ENCODE measurements at places on chromosomes 7 and 10. TPM values are rescaled to one million over a fixed set of nuclear protein-coding genes. Genes with fewer than 3 reads are reported as not detected.

ARHGEF35 gene
- 16.9 TPM for total RNA-seq

OR13A1 gene
- total RNA-seq = not detected

OPN1SW gene
- total RNA-seq = not detected

AQP1 gene
- total RNA-seq = 138 TPM

AGBL3 gene
- total RNA-seq = 0.80 TPM

OR2A7 gene
- total RNA-seq = 21.7 TPM

PDK4 gene
- 234 TPM for total RNA-seq

DPP6 gene
- 4.5 TPM for total RNA-seq

ZNF727 gene
- not detected for total RNA-seq

NME8 gene
- total RNA-seq = not detected

NUTM2E gene
- not detected for total RNA-seq

PPP1R9A gene
- total RNA-seq = 0.51 TPM

CFAP69 gene
- total RNA-seq = 1.3 TPM

HGF gene
- 1.5 TPM for total RNA-seq

UPF2 gene
- 21.6 TPM for total RNA-seq

SVOPL gene
- 0.21 TPM for total RNA-seq

CHST15 gene
- total RNA-seq = 20.4 TPM

KCNMA1 gene
- 6.2 TPM for total RNA-seq

EBLN1 gene
- not detected for total RNA-seq

ANKRD30A gene
- 0.11 TPM for total RNA-seq

EIF3B gene
- 121 TPM for total RNA-seq

GHRHR gene
- not detected for total RNA-seq

TMEM178B gene
- 1.2 TPM for total RNA-seq

SUN3 gene
- total RNA-seq = not detected

COL13A1 gene
- 1.3 TPM for total RNA-seq

TAS2R41 gene
- not detected for total RNA-seq

SPDYE5 gene
- not detected for total RNA-seq

SYCE1 gene
- total RNA-seq = not detected

GRM8 gene
- total RNA-seq = 0.45 TPM

CFTR gene
- 11.7 TPM for total RNA-seq

TRIM50 gene
- total RNA-seq = not detected

TET1 gene
- 2.6 TPM for total RNA-seq

PRPF18 gene
- total RNA-seq = 24.4 TPM

TEX36 gene
- total RNA-seq = not detected

CCDC172 gene
- not detected for total RNA-seq

FAM25A gene
- total RNA-seq = 717 TPM

NXPH1 gene
- not detected for total RNA-seq

C10orf53 gene
- total RNA-seq = not detected

CC2D2B gene
- total RNA-seq = not detected

TMEM196 gene
- not detected for total RNA-seq

ADCY1 gene
- total RNA-seq = 0.49 TPM

TMEM176B gene
- total RNA-seq = 16.6 TPM

All from lower leg skin (tissue), 4 donors.